ENCODE measurements at places on chromosomes 12 and 14.

GRCh38 chr12:13197032-13197431 lies 506 bp downstream of the EMP1 start:
- DNase-seq = no peak

- no peak for DNase-seq
These were observed 25.7 kb upstream of the TC2N start for GRCh38 chr14:91893007-91893406.

DNA sequence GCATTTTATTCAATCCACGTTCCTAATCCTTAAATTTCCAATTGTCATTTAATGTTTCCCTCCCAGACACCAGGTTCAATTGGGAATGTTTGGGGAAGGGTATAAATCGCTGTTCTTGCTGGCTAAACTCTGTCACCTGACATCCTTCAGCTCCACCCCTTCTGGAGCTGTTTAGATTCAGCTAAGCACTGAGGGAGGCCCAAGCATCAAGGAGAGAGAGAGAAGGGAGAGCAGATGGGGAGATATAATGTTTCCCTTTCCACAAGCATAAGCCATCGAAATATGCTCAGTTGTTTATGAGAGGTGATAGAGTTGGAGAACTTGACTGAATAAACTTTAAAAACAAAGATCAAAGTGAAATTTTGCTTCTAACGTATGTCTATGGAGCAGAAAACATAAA lies 1.8 kb downstream of the ABCC9 start:
- DNase-seq = no peak

GRCh38 chr12:130818635-130819576 lies 20.1 kb downstream of the STX2 start:
- DNase-seq = no peak

GRCh38 chr14:76086636-76087035 lies 65.1 kb upstream of the GPATCH2L start:
- no peak for DNase-seq

GRCh38 chr12:117165342-117165741 lies 24.9 kb downstream of the FBXO21 start:
- no peak for DNase-seq

DNA sequence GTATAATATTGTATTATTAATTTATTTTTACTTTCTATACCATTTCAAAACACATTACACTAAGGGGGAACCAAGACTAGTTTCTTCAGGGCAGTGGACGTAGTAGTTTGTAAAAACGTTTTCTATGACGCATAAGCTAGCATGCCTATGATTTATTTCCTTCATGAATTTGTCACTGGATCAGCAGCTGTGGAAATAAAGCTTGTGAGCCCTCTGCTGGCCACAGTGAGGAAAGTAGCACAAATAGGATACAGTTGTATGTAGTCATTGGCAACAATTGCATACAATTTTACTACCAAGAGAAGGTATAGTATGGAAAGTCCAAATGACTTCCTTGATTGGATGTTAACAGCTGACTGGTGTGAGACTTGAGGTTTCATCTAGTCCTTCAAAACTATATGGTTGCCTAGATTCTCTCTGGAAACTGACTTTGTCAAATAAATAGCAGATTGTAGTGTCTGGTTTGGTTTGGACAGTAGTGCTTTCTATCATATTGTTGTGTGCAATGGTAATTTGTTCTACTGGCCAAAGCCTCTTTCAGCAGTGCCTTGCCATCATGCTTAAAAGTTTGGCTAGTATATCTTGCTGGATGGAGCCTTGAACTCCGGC lies 24.3 kb upstream of the PLEKHD1 start:
- peak; percentile 71 for DNase-seq

DNA sequence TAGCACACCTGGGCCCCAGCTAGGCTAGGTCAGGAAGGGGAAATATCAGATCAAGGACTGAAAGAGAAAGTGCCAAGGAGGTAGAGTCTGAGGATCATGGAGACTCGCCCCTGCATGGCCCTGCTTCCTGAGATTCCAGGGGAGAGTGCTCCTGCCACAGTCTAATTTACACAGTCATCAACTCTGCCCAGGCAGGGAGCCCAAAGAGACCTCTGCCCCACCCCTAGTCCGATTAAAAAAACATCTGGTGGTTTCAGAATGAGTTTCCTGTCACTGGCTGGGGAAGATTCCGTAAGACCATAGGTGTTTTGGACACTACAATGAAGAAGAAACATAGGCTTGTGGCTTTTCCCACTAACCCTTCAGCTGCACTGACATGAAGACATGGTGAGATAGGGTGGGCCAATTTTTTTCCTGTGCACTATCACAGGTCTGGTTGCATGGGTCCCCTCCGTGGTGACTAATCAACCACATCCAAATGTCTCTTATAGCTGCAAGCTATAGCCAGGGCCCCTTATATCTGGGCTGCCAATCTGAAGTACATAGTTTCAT lies 31.5 kb upstream of the GZMB start:
- DNase-seq = no peak

DNA sequence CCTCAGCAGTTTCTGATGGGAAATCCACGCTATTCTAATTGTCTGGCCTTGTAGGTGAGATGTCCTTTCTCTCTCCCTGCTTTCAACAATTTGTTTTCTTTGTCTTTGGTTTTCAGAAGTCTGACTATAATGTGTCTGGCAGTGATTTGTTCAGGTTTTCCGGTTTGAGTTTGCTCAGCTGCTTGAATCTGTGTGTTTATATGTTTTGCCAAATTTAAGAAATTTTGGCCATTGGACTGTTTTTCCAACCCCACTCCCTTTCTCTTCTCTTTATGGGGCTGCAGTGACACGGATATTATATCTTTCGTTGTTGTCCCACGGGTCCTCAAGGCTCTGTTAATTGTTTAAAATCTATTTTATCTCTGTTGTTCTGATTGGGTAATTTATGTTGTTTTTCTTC lies 105.0 kb downstream of the ADGRD1 start:
- DNase-seq = no peak

DNA sequence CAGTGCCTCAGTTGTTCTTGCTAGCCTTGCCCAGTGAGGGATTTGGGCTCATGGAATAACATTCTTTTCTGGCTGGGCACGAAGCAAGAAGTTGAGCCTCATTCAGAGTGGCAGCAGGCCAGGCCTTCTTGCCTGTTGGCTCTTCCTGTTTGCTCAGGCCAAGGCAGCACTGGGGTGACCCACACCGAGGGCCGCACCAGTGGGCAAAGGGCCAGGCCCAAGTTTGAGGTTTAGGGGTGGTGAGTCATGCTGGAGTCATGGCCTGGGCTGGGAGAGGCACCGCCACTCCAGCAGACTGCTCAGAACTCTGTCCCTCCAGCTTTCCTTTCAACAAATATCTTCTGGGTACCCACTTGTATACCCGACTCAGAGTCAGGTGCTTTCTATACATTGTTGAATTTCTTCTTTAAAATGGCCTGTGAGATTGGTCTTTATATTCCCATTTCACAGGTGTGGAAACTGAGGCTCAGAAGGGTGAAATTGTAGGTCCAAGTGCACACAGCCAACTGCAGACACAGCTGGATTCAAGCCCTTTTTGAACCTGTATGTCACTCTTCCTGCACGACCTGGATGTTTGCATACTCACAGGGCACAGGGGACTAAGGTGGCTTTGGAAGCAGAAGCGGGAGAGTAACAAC lies 279.4 kb downstream of the FOXN3 start:
- no peak for DNase-seq

- no peak for DNase-seq
These were observed 277.4 kb downstream of the DAD1 start for GRCh38 chr14:22311636-22312035.

- no peak for DNase-seq
These were observed 35.8 kb downstream of the SOCS2 start for GRCh38 chr12:93608313-93608712.

GRCh38 chr14:52538623-52539022 lies 13.7 kb downstream of the TXNDC16 start:
- DNase-seq = no peak

DNA sequence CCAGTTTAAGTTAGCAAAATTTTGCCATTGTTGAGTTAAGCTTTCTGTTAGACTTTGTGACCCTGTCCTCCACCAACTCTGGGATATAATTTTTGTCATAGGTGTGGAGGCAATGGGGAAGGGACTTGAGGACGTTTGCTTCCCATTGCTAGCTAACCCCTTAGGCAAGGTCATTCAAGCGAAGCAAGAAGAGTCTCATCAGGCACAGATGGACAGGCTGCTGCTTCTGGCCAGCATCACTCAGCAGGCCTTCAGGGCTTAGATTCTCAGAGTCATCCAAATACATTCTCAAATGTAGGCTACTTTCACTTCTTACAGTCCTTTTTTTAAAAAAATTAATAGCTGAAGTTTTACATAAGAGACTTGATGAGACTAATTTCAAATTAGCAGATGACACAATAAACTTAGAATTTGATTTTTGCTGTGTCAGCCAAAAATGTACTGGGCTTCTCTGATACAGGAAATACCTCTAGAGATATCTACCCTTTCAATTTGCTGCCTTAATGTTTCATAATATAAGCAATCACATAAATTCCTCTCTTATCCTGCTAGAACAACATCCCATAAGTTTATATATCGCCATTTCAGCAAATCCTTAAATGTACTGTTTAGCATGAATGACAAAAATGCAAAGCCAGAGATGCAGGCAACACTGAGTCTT lies 875.2 kb downstream of the FLRT2 start:
- no peak for DNase-seq

All from NCI-H2227 treated with DMSO at 0.1 percent for 48 hours (cell line).